ENCODE measurements at places on chromosomes 6 and 20. TPM values are rescaled to one million over a fixed set of nuclear protein-coding genes. Genes with fewer than 3 reads are reported as not detected.

- no peak for DNase-seq
Measured at GRCh38 chr6:117927866-117928265, 20.8 kb downstream of the SLC35F1 start.

The FKBP5 gene
- 321 TPM for total RNA-seq

DNA sequence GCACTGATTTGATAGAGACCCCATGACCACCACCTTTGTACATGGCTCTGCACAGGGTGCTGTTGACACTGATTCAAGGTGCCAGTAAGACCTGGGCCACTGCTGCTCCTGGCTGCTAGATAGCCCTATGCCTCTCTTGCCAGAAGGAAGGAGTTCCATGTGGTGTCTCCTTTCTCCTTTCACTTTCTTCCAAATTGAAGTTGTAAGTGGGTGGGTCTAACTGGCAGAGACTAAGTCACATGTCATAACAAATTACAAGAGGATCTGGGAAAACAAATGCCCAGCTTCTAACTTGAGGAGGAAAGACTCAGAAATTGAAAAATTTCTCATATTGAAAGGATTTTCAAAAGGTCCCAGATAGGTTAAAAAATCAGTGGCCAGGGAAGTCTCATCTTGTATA lies 116.8 kb downstream of the TFAP2B start:
- DNase-seq, result no peak

GRCh38 chr6:136822046-136822375 lies 381 bp upstream of the PEX7 start:
- no peak for DNase-seq

DNA sequence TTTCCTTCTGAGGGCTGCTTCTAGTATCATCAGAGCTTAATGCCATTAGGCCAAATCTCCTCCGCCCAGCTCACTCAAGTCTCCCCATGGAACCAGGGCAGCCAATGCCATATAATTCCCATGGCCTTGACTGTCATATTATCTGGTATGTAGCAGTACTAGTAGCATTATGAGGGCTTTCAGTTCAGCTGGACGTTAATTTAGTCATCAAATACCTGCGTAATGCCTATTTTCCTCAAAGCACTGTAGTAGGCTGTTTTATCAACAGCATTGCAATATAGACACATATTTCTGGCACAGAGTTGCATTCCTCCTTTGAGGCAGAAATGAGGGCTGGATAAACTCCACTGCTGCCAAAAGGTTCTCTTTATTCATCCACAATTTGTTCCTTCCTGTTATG lies 1.7 kb downstream of the KCTD20 start:
- no peak for DNase-seq

GRCh38 chr6:46452312-46452917 lies 38.8 kb downstream of the RCAN2 start:
- no peak for DNase-seq

The RNF144B gene
- 43.5 TPM for total RNA-seq

DNA sequence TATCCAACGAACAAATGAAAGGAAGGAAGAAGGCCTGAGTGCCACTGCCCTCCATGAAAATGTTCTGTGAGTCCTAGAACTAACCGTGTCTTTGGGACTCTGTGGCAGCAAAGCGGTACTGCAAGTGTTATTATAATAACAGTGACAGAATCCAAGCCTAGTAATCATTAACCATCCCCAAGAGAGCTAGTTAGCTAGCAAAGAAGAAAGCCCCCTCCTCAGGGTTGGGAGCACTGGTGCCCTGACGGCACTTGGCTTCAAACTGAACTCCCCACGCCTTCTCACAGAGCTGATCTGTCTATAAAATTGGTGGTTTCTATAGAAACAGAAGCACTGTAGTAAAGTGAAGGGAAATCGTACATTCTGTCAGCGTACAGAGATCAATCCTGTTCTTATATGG lies 239.8 kb downstream of the PTPRT start:
- no peak for DNase-seq

DNA sequence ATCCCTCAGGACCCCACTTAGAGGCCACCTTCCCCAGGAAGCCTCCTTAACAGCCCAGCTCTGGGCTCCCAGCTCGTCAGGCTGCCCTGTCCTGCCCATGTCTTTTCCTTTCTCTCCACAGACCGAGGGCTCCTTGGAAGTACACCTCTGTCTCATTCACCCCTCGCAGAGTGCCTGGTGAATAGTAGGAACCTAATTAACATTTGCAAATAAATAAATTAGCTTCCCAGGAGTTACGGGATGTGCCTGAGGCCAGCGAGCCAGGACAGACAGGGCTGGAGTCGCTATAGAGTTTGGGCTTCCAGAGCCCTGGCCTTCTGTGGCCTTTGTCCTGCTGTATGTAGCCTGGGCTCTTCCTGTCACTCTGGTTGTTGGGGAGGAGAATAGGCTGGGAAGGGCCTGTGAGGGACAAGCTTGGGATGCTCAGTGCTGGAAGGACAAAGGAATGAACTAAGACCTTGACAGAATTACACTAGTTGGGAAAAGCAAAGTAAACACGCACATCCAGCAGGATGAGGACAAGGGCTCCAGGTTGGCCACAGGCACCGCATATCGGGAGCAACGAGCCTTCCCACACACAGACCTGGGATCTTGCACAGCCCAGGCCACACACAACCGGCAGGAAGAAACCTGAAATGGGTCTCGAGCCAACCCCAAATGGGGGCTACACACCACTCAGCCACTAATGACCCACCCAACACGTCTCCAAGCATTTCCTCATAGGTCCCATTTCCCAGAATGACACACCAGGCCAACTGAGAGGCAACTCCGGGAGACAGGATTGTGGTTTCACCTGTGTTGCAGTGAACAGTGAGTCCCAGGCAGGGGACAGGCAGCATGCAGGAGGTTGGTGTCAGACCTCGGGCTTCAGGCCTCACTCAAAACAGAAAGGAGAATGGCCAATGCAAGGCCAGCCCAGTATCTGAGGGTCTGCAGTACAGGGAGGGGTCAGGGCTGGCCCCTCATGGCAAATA lies 9.7 kb downstream of the MAP1LC3A start:
- DNase-seq, result no peak

The PTK7 gene
- total RNA-seq, result 13.9 TPM

The BPIFB1 gene
- total RNA-seq, result not detected

DNA sequence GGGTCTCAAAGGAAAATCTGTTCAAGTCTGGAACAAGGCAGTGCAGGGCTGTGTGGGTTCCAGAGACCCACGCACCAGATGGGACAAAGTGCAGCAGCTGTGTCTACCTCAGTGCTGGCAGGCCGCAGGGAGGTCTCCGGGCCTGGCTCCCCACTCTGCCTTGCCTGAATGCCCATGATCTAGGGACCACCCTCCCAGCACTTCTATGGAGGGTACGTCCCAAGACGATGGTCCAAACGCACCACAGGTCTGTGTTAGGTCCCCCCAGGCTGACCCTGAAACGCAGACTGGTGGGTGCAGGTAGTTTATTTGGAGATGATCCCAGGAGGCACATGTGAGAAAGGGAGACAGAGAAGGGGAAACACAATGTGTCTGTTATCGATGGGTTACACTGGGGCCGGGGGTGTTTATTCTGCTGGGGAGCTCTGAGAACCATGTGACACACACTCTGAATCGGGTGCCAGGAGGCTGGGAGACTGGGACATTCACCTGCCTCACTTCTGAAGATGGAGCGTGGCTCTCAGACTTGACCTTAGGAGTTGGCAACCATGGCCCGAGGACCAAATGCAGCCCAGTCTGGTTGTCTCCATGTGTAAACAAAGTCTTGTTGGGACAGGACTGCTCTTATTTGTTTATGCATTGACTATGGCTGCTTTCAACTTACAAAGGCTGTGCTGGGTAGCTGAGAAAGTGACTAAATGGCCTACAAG lies 21.7 kb downstream of the CST9L start:
- no peak for DNase-seq

DNA sequence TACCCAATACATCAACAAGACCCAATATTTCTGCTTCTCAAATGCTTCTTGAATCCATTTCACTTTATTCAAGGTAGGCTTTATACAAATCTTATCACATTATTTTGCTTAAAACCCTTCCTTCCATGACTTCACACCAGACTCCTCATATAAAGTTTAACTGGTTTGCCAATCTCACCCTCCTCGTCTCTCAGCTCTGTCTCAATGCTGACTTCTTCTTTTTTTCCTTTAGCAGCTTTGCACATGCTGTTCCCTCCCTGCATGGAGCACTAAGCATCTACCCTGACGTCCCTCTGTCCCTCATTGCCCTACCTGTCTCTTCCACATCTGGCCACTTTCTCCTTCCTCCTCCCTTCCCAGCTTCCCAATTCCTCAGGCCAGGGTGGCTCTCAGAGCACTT lies 31.4 kb downstream of the KCNK17 start:
- DNase-seq, result no peak

The HLA-DQA2 gene
- not detected for total RNA-seq

- DNase-seq, result no peak
Measured at GRCh38 chr20:41523857-41524256, 94.3 kb downstream of the CHD6 start.

DNA sequence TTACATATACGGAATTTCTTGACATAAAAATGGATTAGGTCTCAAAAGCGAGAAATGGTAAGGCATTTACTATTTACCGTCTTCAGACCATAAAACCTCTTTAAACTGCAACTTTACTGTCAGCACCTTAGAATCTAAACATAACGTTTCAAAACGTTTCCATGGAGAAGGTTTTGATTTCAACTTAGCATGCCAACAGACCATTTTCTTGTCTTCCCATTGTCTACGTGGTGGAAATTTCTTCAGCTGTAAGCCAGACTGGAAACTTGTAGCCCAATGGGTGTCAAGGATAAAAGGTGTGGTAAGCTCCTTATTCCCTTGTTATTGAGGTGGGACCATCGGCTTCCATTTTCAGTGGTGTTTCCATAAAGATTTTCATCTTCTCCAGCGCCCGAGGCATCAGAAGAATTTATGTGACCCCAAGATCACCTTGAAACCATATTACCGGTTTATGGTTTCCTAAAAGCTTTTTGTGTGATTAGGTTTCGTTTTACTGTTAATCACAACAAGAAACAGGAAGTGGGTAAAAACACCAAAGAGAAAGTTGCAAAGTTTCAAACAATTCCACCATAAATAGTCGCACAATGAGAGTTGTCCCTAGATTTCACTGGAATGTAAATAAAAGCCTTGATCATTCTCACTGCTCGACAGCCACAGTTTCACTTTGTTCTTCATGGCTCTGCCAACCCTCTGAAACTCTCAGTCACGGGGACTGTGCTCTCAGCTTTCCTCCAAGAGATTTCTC lies 63.0 kb upstream of the CD2AP start:
- DNase-seq, result no peak

DNA sequence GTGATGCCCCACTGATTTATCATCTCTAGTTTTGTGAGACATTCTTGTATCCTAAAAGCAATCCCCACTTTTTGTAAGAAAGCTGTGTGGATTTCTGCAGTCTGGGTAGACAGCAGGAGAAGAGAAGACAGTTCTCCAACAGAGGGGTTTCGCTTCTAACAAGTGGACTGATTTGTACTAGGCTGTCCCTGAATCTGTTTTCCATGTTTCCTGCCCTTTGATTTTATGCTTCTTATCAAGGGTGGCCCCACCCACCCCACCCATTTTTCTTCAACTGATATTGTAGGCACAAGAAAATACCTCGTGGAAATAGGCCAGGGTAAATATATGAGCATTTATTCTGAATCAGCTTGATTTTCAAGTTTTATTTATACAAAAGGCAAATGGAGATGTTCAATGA lies 25.7 kb upstream of the JAG1 start:
- DNase-seq, result no peak

DNA sequence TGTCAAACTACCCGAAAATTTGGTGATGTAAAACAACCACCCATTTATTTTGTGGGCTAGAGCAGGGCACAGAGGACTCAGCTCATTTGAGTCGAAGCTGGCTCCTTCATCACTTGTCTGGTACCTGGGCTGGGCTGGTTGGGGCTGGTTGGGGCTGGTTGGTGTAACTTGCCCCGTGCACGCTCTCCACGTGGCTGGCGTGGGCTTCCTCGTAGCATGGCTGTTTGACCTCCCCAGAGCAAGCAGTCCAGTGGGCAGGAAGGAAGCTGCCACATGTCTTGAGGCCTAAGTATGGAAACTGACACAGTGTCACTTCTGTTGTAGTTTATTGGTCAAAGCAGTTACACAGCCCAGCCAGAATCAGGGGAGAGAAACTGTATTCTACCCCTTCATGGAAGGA lies 27.1 kb downstream of the BCAS4 start:
- DNase-seq, result no peak
